Right atrium auricular region (tissue), 2 donors: ENCODE measurements at places on chromosomes 5 and 9. TPM values are rescaled to one million over a fixed set of nuclear protein-coding genes. Genes with fewer than 3 reads are reported as not detected.

SCGB3A2 gene
- total RNA-seq: not detected

RASGRF2 gene
- 6.3 TPM for total RNA-seq

LHX2 gene
- total RNA-seq: 0.31 TPM

FOXD4L5 gene
- not detected for total RNA-seq

NFIL3 gene
- 21.2 TPM for total RNA-seq

POU5F2 gene
- total RNA-seq: 0.35 TPM

EIF4EBP3 gene
- total RNA-seq: 16.8 TPM

MSX2 gene
- 2.6 TPM for total RNA-seq

MAMDC2 gene
- 32.5 TPM for total RNA-seq

GABRA6 gene
- total RNA-seq: not detected

AIF1L gene
- 27.3 TPM for total RNA-seq

RECK gene
- total RNA-seq: 8.9 TPM

BTF3 gene
- 409 TPM for total RNA-seq

FAM78A gene
- total RNA-seq: 31.8 TPM

SHISAL2B gene
- not detected for total RNA-seq

PAEP gene
- total RNA-seq: not detected

DOCK8 gene
- 5.2 TPM for total RNA-seq

ADAMTS16 gene
- not detected for total RNA-seq

BTNL3 gene
- total RNA-seq: not detected

ZFP37 gene
- total RNA-seq: 1.0 TPM

FAXDC2 gene
- 24.6 TPM for total RNA-seq

FAM153A gene
- 1.4 TPM for total RNA-seq

DNM1 gene
- 2.5 TPM for total RNA-seq

PCDHGB7 gene
- total RNA-seq: 10.5 TPM

PTGS1 gene
- 46.0 TPM for total RNA-seq

ENC1 gene
- total RNA-seq: 18.5 TPM

IL3 gene
- not detected for total RNA-seq

GCNT4 gene
- total RNA-seq: 0.41 TPM

IL9 gene
- not detected for total RNA-seq

LECT2 gene
- total RNA-seq: not detected

ADGRV1 gene
- 1.8 TPM for total RNA-seq

MVB12B gene
- total RNA-seq: 5.9 TPM

GKAP1 gene
- 9.6 TPM for total RNA-seq

PCDHA7 gene
- 0.07 TPM for total RNA-seq

PCA3 gene
- not detected for total RNA-seq

BAG1 gene
- total RNA-seq: 162 TPM

SMIM33 gene
- total RNA-seq: not detected

FOXD4L6 gene
- not detected for total RNA-seq

SLC45A2 gene
- 0.82 TPM for total RNA-seq

CTXN3 gene
- not detected for total RNA-seq

PCDHGA3 gene
- total RNA-seq: 7.0 TPM

PCDHGC4 gene
- total RNA-seq: 1.7 TPM

SOHLH1 gene
- not detected for total RNA-seq

FSD1L gene
- total RNA-seq: 1.6 TPM

MROH2B gene
- 0.15 TPM for total RNA-seq

LHX6 gene
- total RNA-seq: 3.2 TPM

PCDHGB3 gene
- 7.2 TPM for total RNA-seq

SNCB gene
- not detected for total RNA-seq

COL15A1 gene
- 22.4 TPM for total RNA-seq

ALDH1B1 gene
- total RNA-seq: 32.0 TPM

HRH2 gene
- total RNA-seq: 18.9 TPM
